ENCODE measurements at places on chromosomes 3 and 15. TPM values are rescaled to one million over a fixed set of nuclear protein-coding genes. Genes with fewer than 3 reads are reported as not detected.
A peak's percentile ranks its signal among the peaks of the same experiment; 100 is the strongest.

The ACVR2B gene
- 2.3 TPM for total RNA-seq

The CCR3 gene
- 0.26 TPM for total RNA-seq

The NFKBIZ gene
- total RNA-seq, result 15.4 TPM

The CRTC3 gene
- total RNA-seq, result 12.3 TPM

DNA sequence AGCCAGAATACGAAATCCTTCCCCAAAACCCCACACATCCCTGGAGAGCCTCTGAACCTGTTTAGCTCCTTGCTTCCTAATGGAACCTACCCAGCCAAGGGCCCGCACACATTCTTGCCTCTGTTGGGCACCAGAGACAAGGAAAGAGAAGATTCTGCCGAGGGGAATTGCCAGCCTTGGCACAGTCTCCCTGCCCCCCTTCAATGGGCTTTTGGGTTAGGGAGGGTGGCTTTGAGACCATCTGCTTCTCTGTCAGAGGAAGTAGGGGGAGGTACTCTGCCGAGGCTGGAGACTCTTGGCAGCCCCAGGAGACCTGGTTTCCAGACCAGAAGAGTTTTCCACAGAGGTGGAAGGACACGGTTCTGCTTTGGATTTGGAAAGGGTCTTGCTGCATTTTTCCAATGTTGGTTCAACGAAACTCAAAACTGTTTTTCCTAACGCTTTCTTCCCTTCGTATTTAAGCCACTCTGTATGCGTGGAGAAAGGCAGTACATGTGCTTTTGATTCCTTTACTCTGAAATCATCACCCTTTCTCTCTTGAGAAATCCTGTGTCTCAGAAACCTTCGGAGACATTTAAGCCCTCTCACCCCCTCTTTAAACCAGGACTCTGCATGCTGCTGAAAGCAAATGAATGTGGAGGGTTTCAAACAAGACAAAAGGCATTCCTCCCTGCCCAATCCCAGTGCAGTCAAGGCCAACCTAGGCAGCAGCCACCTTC, 78.8 kb upstream of the PRR23C start:
- H3K4me3 ChIP-seq, result no peak overlapping the region
- no peak overlapping the region for H3K27ac ChIP-seq
- no peak for DNase-seq
- H3K27me3 ChIP-seq, result no peaks in the 10 kb centered on the region
- peaks cover 21% of the 10 kb centered on the region for H3K4me1 ChIP-seq

GRCh38 chr15:41872166-41872747, 21.6 kb downstream of the SPTBN5 start:
- H3K4me1 ChIP-seq, result peaks cover 6% of the 10 kb centered on the region
- no peak for DNase-seq
- no peak overlapping the region for H3K4me3 ChIP-seq
- no peaks in the 10 kb centered on the region for H3K36me3 ChIP-seq

DNA sequence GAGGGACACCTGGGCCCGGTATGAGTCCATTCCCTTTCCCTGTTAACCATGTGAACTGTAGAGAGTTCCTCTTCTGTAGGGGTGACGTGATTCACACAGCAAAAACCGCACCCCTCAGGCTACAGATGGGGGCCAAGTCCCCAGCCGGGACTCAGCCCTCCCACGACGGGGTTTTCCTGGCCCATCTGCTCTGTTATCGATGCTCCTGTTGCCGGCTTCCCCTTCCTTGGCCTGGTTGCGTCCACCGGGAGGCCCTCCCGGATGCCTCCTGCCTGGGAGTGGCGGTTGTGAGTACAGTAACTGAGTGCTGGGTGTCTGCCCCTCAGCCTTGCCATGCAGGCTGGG, 817 bp upstream of the PLXNA1 start:
- H3K27me3 ChIP-seq, result peaks cover 9% of the 10 kb centered on the region
- H3K27ac ChIP-seq, result peak overlapping the region; percentile 34
- peak overlapping the region; percentile 37 for H3K4me3 ChIP-seq
- H3K4me1 ChIP-seq, result peaks cover 5% of the 10 kb centered on the region
- no peak for DNase-seq

GRCh38 chr3:176562331-176562730, 635.0 kb downstream of the TBL1XR1 start:
- DNase-seq, result no peak
- H3K27me3 ChIP-seq, result no peaks in the 10 kb centered on the region
- H3K36me3 ChIP-seq, result no peaks in the 10 kb centered on the region
- no peaks in the 10 kb centered on the region for H3K4me1 ChIP-seq
- H3K4me3 ChIP-seq, result no peak overlapping the region
